ENCODE measurements at places on chromosomes 4 and X.

DNA sequence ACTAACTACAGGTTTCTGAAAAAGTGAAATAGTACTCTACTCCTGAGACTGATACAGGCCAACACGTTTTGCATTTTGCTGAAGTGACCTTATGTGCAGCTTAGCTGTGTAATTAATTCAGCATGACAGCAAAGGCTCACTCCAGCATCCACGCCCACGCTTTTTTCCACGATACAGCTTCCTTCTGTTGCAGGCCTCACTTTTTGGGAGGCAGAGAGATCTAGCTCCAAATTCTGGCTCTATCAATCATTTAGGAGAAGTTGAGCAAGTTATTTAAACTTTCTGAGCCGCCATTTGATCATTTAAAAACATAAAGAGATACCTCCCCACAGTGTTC, 160.3 kb downstream of the AFAP1 start:
- no peak for DNase-seq

GRCh38 chrX:100980608-100981497, 11.3 kb downstream of the ARL13A start:
- DNase-seq = no peak

DNA sequence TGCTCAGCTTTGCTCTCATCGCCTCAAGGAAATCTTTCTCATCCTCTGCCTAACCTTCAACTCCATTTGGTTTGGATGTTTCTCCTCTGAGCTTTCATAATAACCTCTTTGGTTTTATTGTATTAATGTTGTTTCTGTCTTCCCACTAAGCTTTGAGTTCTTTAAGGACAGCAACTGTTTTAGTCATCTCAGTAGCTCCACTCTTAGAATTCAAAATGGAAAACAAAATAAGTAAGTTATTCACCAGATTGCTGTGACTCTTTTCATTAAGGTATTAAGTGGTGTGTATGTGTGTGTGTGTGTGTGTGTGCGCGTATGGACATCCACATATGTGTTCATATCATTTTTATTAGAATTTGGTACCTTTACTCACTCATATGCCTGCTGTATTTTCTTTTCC, 279.2 kb upstream of the BOD1L1 start:
- DNase-seq = no peak

DNA sequence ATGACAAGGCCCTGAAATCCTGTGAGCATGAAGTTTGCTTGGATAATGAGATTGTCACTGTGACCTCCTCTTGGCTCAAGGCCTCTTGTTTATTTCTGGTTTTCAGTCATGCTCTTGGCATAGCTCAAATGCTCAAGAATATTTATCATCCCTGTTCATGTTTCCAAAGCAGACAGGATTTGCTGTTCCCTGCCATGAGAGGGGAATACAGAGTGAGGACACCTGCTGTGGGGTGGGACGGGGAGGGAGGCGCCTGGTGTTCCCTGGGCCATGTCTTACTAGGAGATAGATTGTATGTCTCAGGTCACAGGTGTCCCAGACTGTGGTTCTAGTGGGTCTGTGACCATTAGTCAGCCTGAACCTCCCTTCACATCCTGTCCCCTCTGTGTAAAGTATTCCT, 34.9 kb upstream of the SH3RF1 start:
- no peak for DNase-seq

DNA sequence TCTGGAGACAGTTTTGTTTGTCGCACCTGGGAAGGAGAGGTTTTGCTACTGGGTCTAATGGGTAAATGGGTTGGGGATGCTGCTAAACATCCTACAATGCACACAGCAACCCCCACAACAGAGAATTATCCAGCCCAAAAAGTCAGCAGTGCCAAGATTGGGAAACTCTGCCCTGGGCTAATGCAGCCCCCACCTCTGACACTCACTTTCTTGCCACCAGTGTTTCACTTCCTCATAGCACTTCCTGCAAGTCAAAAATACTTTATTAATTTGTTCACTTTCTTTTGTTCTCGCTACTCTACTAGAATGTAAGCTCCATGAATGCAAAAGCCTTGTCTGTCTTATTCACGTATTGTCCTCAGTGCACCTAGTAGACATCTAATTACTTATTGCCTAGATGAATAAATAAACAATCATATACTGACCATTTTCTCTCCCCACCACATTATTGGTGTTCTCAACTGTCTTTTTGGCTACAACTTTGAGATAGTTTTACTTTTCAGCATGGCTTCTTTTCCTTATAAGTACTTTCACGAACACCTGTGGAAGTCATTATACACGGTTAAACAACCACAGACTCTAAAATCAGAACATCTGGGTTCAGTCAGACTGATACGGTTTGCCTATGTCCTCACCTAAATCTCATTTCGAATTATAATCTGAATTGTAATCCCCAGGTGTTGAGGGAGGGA, 82.0 kb upstream of the PITX2 start:
- no peak for DNase-seq

Measured in spinal cord (tissue), 10 donors.